ENCODE measurements at places on chromosomes 7 and 10.

DNA sequence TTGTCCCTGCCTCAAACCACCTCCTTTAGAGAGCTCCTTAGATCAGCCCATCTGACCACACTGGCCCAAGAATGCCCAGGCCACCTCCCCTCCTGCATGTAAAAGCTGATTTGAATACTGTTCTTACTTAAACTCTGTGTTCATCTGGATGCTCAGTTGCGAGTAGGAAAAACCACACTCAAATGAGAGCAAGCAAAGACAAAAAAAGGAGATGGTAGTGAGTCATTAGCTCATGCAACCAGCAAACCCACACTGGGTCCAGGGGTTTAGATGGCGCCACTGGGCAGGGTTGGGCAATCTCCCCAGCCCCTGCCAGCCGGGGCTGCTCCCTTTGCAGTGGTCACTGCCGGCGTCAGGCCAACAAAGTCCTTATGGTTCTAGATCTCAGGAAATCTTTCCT is 32.7 kb downstream of the TSPAN15 start:
- DNase-seq = no peak

DNA sequence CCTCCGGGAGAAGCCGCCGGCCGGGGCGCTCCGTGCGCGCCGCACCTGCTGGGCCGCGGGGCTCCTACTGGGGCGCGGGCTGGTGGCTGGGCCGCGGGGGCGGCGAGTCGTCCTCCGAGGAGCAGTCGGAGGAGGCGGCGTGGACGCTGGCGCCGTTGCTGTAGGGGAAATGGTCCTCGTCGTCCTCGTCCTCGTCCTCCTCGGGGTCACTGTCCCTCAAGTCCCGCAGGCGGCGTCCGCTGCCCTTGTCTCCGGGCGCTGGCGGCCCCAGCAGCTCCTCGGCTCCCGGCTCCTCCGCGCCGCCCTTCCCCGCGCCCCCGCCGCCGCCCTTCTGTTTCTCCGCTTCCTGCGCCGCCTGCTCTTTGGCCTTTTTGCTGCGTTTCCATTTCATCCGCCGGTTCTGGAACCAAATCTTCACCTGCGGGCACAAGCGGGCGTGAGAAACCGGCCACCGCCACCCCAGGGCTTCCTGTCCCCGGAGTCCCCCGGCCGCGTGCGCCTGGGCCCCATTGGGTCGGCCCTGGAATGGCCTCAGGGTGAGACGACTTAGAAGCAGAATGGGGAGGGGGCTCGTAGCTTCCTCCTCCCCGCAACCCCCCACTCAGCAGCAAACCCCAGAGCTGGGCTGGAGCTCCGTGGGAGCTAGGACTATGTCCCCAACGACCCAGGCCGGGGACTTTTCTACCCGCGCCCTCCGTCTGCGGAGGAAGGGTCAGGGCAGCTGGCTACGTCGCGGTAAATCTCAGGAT is 4.8 kb downstream of the MNX1 start:
- peak; percentile 57 for DNase-seq

- no peak for DNase-seq
Observed at GRCh38 chr10:49357910-49358309, 38.0 kb downstream of the DRGX start.

DNA sequence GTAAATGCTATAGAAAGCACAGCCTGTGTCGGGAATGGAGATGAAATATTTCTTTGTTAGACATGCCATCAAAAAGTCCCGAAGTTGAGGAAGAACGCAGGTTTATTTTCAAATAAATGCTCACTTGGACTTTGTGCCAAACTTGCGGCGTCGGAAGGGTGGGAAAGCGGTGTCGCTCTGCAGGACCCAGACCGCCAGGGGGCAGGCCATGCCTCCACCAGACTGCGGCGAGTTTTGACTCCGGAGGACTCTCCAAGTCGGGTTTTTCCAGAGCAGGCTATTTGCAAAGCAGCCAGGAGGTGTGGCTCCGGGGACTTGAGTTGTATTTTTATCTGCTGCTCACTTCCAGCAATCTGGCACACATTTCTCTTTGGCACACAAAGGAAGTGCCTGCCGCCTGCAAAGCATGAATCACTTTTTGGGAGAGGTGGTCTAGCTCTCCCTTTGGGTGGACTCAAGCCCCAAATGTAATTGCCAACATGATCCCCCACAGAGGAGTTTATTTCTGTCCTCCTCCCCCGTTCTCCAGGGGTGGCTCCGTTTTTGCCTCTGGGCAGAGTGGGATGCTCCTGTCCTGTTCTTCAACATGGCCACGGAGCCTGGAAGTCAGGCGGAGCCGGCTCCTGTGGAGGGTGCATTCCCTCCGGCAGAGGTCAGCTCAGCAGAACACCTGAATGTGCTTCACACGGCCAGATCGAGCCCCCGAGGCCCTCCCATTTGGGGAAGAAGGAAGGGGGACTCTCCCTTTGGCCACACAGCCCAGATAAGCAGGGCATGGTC is 82.3 kb upstream of the GPR26 start:
- peak; percentile 84 for DNase-seq

- DNase-seq = no peak
Observed at GRCh38 chr7:142805350-142806021, 34.7 kb downstream of the PRSS2 start.
